ENCODE measurements at places on chromosomes 5 and 9.

- peaks cover 10% of the 10 kb centered on the region for H3K36me3 ChIP-seq
- H3K4me1 ChIP-seq, result no peaks in the 10 kb centered on the region
- no peak overlapping the region for H3K27ac ChIP-seq
- no peaks in the 10 kb centered on the region for H3K27me3 ChIP-seq
- H3K4me3 ChIP-seq, result no peak overlapping the region
Observed at GRCh38 chr5:128252756-128253155, 169.2 kb downstream of the SLC12A2 start.

DNA sequence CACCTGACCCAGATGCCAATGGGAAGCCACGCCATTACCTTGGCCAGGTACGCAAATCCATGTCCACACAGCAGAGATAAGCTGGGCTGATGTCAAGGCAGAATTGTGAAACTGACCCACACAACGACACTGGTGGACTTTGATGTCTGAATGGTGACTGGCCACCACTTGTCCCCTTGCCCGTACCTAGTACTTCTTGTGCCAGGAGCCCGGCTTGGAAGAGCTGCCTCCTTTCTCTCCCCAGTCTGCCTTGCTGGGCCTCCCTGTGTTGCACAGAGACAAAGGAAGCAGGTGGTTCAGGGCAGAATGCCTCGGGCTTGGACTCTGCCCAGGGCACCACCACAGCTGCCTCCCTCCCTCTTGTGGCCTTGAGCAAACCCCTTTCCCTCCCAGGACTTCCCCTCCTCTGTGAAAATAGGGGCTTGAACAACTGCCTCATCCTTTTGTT is 23.3 kb downstream of the PTGES2 start:
- DNase-seq, result no peak
- peaks cover 9% of the 10 kb centered on the region for H3K4me1 ChIP-seq
- peaks cover 56% of the 10 kb centered on the region for H3K36me3 ChIP-seq
- no peaks in the 10 kb centered on the region for H3K27me3 ChIP-seq

DNA sequence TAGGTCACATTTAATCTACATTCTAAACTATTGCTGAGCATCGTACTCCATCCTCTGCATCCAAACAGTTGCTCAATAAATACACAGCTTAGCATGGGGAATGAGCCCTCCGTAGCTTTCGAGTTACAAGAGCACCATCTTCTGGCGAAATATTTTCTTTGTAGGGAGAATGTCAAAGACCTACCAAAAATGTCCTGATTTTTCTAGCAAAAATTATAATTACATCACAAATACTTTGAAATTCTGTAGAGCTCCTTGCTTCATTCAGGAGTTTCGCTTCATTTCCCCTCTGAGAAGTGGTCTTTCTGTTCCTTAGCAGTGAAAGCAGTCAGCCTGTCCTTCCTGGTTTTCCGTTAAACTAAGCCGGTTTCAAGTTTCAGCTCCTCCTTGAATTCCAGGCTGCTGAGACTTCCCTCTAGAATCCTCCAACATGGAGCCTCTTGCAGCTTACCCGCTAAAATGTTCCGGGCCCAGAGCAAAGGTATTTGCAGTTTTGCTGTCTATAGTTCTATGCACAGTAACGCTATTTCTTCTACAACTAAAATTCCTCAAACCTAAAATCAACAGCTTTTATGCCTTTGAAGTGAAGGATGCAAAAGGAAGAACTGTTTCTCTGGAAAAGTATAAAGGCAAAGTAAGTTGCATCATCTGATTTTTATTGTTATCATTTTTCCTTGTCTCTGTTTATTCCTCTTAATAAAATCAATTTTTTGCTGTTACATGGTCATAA is at the start of gene GPX8:
Gene GPX8, plus strand, starts transcription at position 409 of the 730 bp plus-strand sequence. Its CDS starts 22 bp downstream, at position 431.
- H3K27me3 ChIP-seq, result no peaks in the 10 kb centered on the region
- peak within 1 kb of the TSS; percentile 53 for H3K4me3 ChIP-seq
- no peak for DNase-seq
- H3K27ac ChIP-seq, result peak within 1 kb of the TSS; percentile 64
- H3K4me1 ChIP-seq, result peaks cover 9% of the 10 kb centered on the region
- peaks cover 38% of the 10 kb centered on the region for H3K36me3 ChIP-seq

DNA sequence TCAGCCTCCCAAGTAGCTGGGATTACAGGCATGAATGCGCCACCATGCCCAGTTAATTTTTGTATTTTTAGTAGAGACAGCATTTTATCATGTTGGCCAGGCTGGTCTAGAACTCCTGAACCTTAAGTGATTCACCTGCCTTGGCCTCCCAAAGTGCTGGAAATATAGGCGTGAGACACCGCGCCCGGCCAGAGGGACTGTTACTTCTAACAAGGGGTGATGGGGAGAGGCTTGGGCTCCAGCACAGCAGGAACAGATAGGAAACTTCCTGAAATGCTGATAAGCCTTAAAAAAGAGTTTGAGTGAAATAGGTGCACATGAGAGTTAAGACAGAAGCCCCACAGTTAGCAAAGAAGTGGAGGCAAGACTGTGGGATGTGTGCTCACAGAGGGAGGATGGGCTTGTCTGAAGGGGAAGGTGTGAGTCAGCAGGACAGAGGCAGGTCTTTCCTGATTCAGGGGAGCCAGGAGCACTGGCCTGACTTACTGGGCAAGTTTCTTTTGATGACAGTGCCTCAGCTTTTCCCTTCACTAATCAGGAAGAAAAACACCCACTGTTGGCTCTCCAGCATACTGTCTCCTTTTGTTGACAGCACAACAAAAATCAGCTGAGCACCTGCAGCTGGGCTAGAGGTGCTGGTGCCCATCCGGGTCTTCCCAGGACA is 68.4 kb downstream of the RAD23B start:
- H3K27ac ChIP-seq, result no peak overlapping the region
- no peaks in the 10 kb centered on the region for H3K36me3 ChIP-seq
- H3K27me3 ChIP-seq, result no peaks in the 10 kb centered on the region
- H3K4me3 ChIP-seq, result no peak overlapping the region
- no peak for DNase-seq

- DNase-seq, result no peak
- no peaks in the 10 kb centered on the region for H3K27me3 ChIP-seq
- H3K36me3 ChIP-seq, result no peaks in the 10 kb centered on the region
- no peaks in the 10 kb centered on the region for H3K4me1 ChIP-seq
- no peak overlapping the region for H3K4me3 ChIP-seq
Observed at GRCh38 chr5:142040285-142040684, 27.5 kb upstream of the GNPDA1 start.

DNA sequence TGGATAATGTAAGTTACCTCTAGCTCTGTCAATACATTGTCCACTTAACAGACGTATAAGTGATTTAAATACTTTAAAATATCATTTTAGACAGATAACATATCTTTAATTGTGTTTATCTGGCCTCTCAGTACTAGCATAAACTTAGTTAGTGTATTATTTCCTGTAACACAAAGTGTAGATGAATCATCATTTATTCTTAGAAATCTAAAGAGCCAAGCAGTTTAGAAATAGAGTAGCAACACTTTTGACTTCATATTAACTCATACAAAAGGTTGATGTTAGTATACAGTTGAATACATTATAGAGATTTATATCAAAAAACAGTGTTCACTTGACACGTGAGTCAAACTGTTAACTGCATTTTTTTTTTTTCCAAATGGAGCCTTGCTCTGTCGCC is 18.0 kb downstream of the NCBP1 start:
- no peak for DNase-seq
- no peaks in the 10 kb centered on the region for H3K4me1 ChIP-seq
- no peak overlapping the region for H3K27ac ChIP-seq
- no peak overlapping the region for H3K4me3 ChIP-seq

GRCh38 chr5:156477196-156477595 is 150.2 kb downstream of the SGCD start:
- no peak overlapping the region for H3K27ac ChIP-seq
- H3K4me1 ChIP-seq, result peaks cover 12% of the 10 kb centered on the region
- no peak for DNase-seq
- no peaks in the 10 kb centered on the region for H3K36me3 ChIP-seq
- no peak overlapping the region for H3K4me3 ChIP-seq
- H3K27me3 ChIP-seq, result no peaks in the 10 kb centered on the region

GRCh38 chr5:55534436-55535198 is at the start of gene PLPP1:
Gene PLPP1 (minus strand): TSS chr5:55534964. CDS start chr5:55534629, 335 bp downstream.
- no peaks in the 10 kb centered on the region for H3K27me3 ChIP-seq
- peaks cover 4% of the 10 kb centered on the region for H3K4me1 ChIP-seq
- peak within 1 kb of the TSS; percentile 57 for H3K4me3 ChIP-seq
- H3K36me3 ChIP-seq, result no peaks in the 10 kb centered on the region
- DNase-seq, result peak; percentile 92

DNA sequence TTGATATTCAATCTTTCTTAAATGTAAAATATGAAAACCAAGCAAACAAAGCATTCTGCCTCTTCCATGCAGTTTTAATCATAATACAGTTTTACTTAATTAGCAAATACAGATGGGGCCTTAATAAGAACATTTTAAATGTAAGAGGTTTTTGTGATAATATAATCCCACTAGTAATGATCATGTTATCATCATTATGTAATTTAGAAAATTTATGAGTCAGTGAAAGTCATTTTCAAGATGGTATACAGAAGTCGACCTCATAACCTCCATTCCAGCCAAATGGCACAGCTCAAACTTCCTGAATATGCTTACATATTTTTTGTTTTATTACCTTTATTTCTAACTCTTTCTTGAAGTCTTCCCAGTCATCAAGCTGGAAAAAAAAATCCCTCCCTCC is 102.2 kb upstream of the GNA14 start:
- no peak for DNase-seq
- H3K27me3 ChIP-seq, result no peaks in the 10 kb centered on the region
- H3K4me3 ChIP-seq, result no peak overlapping the region
- peak overlapping the region; percentile 30 for H3K27ac ChIP-seq
- peaks cover 8% of the 10 kb centered on the region for H3K4me1 ChIP-seq
- no peaks in the 10 kb centered on the region for H3K36me3 ChIP-seq

GRCh38 chr5:119355685-119356611 is at the start of gene TNFAIP8:
Gene TNFAIP8 (plus strand): TSS chr5:119356019. CDS start chr5:119356091, 72 bp downstream.
- no peaks in the 10 kb centered on the region for H3K36me3 ChIP-seq
- H3K27me3 ChIP-seq, result no peaks in the 10 kb centered on the region
- H3K27ac ChIP-seq, result peak within 1 kb of the TSS; percentile 51
- peaks cover 43% of the 10 kb centered on the region for H3K4me1 ChIP-seq
- no peak for DNase-seq

DNA sequence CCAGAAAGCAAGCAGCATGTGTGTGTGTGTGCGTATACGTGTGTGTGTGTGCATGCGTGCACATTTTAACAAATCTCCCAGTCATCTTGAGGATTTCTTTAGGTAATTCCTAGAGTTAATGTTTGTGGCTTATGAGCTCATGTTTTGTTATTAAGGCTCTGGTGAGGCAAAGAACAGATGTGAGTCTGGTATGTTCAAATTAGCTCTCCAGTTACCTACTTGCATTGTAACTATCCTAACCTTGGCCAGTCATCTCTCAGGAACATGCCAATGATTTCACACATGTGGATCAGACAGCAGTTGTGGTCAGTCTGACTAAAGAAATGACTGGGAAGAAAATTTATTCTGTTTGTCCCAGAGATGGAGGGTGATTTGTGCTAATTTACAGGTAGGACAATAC is 163.1 kb downstream of the IZUMO3 start:
- DNase-seq, result no peak
- no peak overlapping the region for H3K27ac ChIP-seq
- no peaks in the 10 kb centered on the region for H3K4me1 ChIP-seq
- H3K4me3 ChIP-seq, result no peak overlapping the region

DNA sequence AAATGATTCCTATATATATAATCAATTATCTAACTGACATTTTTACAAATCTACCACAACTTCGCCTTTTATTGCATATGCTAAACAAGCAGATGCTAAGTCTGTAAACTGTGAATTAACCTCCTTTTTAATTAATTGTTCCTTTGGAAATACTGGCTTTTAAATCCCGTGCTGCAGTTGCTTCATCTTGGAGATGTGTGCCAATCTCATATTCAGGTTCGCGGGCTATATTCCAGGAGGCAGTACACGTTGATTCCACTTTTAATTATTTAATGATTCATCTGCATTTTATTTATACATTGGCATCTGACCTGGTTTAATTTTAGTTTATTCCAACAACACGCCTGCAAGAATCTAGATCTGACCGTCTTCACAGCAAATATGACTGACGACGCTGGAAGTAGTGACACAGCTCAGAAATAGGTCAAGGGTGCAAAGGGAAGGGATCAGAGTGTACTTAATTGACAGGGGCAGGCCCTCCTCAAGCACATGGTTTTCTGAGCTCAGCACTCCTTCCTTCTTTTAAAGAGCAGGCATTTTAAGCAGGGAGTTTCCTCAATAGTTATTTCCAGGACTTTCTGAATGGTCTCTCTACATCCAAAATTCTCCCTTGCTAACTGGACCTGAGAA is 125.2 kb downstream of the GLIS3 start:
- no peaks in the 10 kb centered on the region for H3K4me1 ChIP-seq
- H3K4me3 ChIP-seq, result no peak overlapping the region
- no peaks in the 10 kb centered on the region for H3K36me3 ChIP-seq
- no peak for DNase-seq
- H3K27me3 ChIP-seq, result no peaks in the 10 kb centered on the region
- no peak overlapping the region for H3K27ac ChIP-seq

DNA sequence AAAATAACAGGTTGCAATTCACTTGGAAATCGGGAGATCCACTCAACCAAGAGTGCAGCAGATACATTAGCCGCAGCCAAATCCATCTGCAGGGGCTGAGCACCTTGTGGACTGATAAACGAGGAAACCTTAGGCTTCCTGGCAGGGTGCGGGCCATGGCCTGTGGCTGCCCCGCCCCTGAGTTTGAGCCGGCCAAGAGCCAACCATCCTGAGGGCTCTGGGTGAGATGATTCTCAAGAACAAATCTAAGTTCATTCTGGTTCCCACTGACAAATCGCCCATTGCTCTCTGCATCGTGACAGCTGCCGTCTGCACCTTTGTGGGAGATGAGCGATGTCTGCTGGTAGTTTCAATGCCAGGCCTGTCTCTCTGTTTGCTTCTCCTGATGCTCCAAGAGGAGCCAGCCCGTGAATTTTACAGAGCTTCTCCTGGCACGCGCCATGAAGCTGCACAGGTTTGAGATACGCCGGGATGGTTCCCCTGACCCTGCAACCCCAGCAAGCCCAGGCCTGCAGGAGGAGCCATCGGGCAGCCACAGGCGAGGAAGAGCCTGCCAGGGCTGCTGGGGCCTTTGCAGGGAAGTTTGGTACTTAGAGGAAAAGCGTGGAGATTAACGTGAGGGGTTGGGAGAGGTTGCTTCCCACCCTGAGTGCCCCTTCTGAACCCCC is 154.0 kb downstream of the OLFM1 start:
- DNase-seq, result peak; percentile 29
- H3K4me3 ChIP-seq, result no peak overlapping the region
- H3K27ac ChIP-seq, result no peak overlapping the region
- H3K36me3 ChIP-seq, result no peaks in the 10 kb centered on the region
- H3K27me3 ChIP-seq, result peaks cover 59% of the 10 kb centered on the region

GRCh38 chr5:10513501-10514442 is 50.1 kb upstream of the ANKRD33B start:
- no peak for DNase-seq
- no peaks in the 10 kb centered on the region for H3K4me1 ChIP-seq
- no peak overlapping the region for H3K27ac ChIP-seq
- H3K27me3 ChIP-seq, result no peaks in the 10 kb centered on the region

Data from RWPE2 (cell line).